ENCODE measurements at places on chromosomes 3 and 15.
A peak's percentile ranks its signal among the peaks of the same experiment; 100 is the strongest.

DNA sequence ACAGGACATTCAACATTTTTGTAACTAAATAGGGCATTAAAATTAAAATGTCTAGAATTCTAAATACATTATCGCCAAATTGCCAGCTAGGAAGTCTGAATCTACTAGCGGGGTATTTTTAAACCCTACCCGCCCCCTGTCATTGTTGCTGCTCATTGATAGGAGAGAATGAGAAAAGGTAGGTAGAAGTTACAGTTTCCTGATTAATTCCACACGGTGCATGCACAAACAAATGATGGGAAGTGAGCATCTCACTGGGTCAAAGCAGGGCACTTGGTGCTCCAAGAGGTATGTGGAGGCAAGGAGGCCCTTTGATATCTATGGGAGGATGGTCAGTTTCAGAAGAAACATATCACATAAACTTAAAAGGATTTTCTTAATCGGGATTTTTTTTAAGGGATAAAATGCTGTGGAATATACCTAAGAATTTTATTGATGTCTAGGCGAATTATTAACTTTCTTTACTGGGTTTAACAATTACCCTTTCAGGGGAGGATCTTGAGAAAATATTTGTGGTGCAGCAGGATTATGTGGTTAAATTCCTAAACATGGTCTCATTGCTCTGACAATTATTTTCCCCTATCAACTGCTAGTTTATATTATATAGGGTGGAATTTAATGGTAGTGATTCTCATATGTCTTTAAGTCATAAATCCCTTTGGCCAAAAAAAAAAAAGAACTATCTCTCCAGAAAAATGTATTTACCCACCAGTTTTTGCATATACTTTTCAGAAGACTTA, 236.0 kb upstream of the GOLGA6L4 start:
- peak; percentile 5 for DNase-seq

DNA sequence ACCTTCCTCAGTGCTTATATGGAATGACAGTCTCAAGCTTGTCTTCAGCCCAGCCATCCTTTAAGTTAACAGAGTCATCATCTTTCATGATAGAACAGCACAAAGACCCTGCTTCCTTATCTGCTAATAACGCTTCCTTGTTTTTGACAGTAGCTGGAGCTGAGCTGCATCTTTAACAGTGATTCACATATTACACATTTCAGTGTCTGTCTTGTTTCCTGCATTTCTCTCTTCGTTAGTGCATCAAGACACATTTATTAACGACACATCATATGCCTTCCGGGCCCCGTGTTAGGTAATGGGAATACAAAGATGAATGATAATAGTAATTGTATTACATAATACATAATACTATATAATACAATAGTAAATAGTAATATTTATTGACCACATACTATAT, 30.2 kb upstream of the GREM1 start:
- DNase-seq: peak; percentile 55

DNA sequence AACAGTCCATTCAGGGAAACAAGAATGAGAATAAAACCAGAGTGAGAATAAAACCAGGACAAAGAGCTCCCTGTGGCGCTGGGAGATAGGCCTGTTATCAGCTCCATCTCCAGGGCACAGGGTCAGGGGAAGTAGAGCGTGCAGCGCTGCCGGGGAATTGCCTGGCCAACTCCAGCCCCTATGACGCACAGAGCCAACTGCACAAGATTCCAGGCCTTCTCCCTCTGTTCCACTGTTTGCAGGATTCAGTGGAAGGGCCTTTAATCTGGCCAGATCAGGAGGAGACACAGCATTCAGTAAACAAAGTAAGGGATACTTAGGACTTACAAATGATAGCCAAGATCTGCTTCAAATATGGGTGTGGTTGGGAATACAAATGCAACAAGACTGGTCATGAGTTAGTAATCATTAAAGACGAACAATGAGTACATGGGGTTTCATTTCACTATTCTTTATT, 49.4 kb downstream of the ITGB5 start:
- peak; percentile 99 for DNase-seq

DNA sequence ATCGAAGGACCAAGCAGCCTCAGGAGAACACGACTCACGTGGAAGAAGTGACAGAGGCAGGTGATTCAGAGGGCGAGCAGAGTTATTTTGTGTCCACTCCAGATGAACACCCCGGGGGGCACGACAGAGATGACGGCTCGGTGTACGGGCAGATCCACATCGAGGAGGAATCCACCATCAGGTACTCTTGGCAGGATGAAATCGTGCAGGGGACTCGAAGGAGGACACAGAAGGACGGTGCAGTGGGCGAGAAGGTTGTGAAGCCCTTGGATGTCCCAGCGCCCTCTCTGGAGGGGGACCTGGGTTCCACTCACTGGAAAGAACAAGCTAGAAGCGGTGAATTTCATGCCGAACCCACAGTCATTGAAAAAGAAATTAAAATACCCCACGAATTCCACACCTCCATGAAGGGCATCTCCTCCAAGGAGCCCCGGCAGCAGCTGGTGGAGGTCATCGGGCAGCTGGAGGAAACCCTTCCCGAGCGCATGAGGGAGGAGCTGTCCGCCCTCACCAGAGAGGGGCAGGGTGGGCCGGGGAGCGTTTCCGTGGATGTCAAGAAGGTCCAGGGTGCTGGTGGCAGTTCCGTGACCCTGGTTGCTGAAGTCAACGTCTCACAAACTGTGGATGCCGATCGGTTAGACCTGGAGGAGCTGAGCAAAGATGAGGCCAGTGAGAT, 26.0 kb downstream of the SYNM start:
- DNase-seq: no peak

GRCh38 chr15:100721758-100722550, 119.6 kb downstream of the ASB7 start:
- DNase-seq: peak; percentile 99

DNA sequence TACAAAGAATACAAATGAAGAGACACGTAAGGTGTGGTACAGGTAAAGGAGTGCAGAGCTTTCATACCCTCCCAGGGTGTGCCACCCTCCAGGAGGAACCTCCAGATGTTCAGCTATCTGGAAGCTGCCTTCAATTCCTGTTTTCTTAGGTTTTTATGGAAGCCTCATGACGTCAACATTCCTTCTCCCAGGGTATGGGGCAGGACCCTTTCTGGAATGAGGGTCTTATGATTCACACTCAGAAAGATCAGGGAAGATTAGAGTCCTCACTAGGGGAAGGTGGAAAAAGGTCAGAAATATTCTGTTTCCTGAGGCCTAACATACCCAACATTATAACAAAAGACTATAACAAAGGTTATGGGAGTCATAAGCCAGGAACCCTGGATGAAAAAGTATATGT, 99.8 kb upstream of the PLCL2 start:
- no peak for DNase-seq

DNA sequence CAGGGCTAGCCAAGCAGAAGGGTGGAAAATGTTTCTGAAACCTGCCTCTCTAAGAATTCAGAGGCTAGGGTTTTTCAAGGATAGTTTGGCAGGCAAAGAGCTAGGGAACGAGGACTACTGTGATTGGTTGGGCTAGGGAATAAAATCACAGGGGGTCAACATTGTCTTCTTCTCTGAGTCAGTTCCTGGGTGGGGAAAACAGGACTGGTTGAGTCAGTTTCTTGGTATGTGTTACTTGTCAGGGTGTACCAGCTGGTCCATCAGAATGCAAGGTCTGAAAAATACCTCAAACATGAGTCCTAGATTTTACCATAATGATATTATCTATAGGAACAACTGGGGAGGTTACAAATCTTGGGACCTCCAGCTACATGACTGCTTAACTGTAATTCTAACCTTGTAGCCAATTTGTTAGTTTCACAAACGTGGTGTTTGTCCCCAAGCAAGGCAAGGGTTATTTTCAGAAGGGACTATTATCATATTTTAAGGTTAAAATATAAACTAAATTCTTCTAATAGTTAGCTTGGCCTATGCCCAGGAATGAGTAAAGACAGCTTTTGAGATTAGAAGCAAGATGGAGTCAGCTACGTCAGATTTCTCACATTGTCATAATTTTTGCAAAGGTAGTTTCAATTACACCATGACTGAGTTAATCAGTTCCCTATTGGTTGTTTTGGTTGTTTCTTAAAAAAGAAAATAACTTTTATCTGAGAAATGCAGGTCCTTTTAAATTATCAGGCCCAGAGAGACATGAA, 231.5 kb downstream of the ALCAM start:
- DNase-seq: peak; percentile 77

GRCh38 chr3:128316481-128316891, 150.2 kb downstream of the DNAJB8 start:
- DNase-seq: peak; percentile 32

DNA sequence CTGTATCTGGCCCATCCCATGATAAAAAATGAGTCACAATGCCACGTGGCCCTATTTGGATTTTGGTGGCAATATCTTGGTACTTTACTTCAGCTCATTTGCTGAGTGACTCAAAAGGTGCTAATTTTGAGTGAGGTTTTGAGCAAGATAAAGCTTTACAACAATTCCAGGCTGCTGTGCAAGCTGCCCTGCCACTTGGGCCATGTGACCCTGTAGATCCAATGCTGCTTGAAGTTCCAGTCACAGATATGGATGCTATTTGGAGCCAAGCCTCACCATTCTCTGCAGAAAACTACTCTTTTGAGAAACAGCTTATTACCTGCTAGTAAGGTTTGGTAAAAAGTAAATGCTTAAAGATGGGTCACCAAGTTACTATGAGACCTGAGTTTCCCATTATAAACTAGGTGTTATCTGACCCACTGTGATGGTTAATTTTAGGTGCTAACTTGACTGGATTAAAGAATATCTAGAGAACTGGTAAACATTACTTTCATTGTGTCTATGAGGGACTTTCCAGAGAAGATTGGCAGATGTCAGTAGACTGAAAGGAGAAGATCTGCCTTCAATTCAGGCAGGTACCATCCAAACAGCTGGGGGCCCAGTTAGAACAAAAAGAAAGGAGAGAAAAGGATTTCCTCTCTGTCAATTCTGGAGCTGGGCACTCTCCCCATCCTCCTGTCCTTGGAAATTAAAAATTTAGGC, 1083.9 kb downstream of the DIPK2A start:
- no peak for DNase-seq

DNA sequence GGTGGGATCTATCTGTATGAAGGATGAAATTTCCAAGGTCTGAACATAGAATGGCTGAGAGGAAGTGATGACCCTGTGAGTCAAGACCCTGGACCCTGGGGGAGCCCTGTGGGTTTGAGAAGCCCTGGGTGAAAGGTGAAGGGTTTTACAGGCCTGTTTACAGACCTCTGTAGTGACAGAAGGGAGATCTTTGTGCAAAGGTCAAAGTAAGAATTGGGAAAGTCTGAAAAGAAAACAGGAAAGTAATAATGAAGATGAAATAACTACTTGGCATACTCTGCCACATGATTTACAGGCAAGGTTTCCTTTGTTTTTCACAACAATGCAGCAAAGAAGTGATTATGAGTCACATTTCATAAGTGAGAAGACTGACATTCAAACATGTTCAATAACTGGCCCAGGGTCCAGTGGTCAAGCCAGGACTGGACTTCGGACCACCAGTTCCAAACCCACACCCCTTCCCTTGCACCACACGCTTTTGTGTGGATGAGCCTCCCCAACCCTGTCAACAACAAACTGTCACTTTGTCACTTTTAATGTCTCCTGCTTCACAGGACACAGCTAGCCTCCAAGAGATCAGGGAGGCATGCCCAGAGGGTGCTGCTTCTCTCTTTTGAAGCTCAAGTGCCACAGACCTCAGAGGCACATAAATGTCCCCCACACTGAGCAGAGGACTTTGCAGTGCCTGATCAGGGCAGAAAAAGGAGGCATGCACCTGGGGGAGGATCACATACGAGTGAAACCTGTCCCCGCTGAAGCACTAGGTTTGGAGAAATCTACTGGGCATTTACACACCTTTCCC, 21.5 kb downstream of the CD86 start:
- DNase-seq: no peak

- no peak for DNase-seq
Observed at GRCh38 chr3:49417516-49418120, 4.7 kb downstream of the AMT start.

- no peak for DNase-seq
Observed at GRCh38 chr3:113602256-113602655, 69.9 kb downstream of the SIDT1 start.

- no peak for DNase-seq
Observed at GRCh38 chr3:38141173-38141951, 2.9 kb downstream of the MYD88 start.

DNA sequence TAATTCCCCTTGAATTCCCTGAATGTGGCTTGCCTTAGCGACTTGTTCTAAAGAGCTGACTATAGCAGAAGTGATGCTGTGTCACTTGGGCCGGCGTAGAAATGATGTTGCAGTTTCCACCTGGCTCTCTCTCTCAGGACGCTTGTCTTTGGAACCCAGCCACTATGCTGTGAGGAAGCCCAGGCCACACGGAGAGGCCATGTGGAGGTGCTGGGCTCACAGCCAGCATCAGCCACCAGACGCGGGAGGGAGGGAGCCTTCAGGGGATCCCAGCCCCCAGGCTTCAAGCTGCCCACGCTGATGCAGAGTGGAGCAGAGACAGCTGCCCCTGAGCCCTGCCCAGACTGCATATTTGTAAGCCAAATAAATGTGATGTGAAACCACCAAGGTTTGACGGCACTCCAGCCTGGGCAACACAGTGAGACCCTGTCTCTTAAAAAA, 18.6 kb downstream of the RNU5B-1 start:
- peak; percentile 60 for DNase-seq

GRCh38 chr15:79185199-79185598, 94.6 kb upstream of the RASGRF1 start:
- DNase-seq: no peak

DNA sequence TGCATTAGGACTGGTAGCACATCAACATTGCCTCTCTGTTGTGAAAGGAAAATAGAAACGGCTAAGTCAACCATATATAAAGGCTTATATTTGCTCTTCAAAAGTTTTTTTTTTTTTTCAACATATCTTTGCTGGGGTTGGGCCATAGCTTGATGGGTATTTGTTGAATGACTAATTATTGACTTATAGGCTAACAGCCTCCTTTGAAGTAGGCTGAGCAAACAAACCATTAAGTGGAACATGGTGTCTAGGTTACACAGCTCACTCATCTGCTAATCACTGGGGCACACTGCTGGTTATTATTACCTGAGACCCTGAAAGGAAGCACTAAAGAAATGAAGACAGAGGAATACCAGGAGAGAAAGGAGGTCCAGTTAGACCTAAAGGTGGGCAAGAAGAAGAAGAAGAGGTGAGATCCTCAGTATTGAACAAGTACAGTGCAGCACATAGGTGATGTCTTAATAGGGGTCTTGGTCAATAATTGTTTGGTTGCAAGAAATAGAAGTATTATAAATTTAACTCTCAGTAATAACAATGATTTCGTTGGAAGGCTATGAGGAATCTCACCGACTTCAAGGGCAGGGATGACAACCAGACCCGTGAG, 139.4 kb downstream of the RPLP1 start:
- DNase-seq: no peak

GRCh38 chr15:29014493-29014892, 128.7 kb downstream of the APBA2 start:
- DNase-seq: no peak

GRCh38 chr15:68817304-68818065, 3.2 kb downstream of the ANP32A start:
- DNase-seq: peak; percentile 72

- peak; percentile 21 for DNase-seq
Observed at GRCh38 chr3:133977568-133977967, 52.2 kb downstream of the SLCO2A1 start.

- no peak for DNase-seq
Observed at GRCh38 chr3:76527773-76528172, 512.1 kb upstream of the ROBO2 start.
